ENCODE measurements at places on chromosomes 11 and 22.

GRCh38 chr11:41102471-41102870 is 357.0 kb downstream of the LRRC4C start:
- DNase-seq = no peak

DNA sequence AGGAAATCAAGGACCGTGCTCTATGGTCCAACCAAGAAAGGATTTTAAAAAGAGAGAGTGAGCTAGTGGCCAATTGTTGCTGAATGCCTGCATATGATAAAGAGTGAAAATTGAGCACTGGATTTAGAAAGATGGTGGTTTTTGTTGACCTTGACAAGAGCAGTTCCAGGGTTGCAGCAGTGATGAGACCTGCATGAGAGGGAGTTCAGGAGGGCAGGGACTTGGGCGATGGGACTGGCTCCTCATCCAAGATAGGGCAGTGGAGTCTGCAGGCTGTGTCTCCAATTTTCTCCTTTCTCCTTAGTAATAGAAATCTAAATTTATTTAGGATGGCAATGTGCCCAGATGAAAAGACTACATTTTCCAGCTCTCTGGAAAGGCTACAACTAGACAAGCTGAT is 94.0 kb upstream of the B3GAT1 start:
- no peak for DNase-seq

DNA sequence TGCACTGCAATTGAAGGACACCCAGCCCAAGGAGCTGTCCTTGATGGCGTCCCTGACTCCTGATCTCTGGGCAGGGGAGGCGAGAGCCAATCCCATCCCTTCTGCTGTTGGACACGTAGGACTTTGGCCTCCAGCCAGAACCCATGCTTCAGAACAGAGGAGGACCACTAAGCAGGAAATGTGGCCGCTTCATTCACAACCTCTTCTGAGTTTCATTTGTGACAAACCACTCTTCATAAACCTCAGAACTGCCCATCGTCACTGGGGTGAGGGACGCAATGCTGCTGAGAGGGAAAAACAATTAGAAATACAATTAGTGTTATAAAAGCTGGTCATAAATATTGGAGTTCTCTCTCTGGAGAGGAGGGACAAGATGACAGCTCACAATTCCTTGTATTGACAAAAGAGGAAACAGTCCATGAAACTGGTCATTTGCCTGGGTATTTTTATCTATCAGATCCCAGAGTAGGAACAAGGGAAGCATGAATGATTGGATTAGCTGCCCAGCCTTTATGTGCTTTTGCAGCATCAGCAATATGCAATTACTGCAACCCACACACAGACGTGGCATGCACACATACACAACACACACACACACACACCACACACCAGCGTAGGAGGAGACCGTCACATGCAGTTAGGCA is 216.5 kb upstream of the CADM1 start:
- DNase-seq = no peak

DNA sequence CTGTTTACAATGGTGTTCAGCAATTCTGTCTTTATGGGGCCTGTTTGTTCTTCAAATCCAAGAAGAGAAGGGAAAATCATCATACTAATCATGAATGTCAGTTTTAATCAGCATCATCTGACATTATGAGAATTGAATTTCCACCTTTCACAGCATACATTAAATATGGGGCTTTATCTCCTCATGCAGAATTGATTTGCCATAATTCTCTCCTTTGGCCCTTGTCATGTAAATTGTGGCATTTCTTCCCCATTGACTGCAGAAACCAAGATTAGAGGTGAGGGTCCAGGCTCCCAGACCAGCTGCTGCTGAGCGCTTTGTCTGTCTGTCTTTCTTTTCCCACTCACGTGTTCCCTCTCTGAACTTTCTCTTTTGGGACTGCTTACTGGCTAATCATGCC is 232.1 kb upstream of the NAV2 start:
- no peak for DNase-seq

- peak; percentile 30 for DNase-seq
Observed at GRCh38 chr11:134762248-134763029, 350.4 kb upstream of the B3GAT1 start.

DNA sequence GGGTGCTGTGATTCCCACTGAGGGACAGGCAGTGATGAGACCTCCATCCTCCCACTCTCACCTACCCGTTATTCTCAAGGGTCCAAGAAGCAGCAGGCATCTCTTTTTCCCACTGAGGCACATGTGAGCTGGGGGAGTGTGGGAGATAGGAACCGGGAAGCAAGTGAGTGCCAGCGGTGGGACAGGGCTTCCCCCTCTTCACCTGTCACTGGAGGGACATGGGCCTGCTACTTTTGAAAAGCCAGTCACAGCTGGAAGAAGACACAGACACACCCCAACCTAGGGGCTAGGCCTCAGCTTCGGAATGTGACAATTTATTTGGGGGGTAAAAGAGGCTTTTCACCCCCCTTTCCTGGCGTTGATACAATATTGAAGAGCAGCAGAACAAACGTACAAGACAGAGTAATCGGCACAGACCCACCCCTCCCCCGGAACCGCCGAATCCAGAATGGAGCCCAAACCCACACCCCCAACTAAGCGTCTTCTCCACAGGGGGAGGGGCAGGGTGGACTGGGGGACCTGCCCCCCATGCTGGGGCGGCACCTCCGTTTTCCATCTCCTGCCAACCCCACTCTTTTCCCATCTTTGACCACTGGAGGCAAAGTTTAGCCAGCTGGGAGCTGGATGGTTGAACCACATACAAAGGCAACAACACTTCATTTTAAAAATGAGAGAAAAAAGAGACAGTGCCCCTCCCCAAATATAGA is 10.7 kb downstream of the CBX6 start:
- DNase-seq = no peak

DNA sequence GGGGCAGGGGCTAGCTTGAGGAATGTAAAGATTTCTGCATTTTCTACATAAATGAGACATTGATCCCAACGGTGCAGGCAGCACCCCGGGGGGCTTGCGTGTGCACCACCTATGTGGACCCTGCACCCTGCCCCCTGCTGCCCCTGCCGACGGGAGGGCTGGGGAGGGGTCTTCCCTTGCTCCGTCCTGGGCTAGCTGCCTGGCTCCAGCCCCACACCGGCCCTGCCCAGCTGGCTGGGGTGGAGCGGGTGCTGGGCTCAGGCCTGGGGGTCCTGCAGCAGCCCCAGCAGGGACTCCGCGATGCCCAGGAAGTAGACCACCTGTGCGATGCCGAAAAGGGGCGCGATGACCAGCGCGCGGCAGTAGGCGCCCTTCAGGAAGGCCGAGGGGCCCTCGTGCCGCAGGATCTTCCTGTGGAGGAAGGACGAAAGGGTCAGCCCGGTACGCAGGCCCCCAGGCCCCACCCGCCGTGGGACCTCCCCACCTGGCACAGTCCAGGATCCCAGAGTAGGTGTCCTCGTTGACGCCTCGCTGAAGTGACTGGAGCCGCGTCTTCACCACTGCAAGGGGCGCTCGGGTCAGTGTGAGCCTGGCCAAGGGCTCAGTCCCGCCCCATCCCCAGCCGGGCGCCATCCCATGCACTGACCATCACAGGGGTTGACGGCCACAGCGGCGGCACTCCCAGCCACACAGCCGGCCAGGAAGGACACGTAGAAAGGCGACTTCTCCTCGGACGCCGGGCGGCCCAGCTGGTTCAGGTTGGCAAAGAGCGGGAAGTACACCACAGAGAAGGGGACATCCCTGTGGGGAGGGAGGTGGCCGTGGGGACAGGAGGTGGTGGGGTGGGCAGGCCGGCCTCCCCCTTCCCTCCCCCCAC is 2.0 kb upstream of the CEND1 start:
- no peak for DNase-seq

- DNase-seq = no peak
Observed at GRCh38 chr11:78192911-78193351, 4.2 kb downstream of the USP35 start.

- no peak for DNase-seq
Observed at GRCh38 chr11:34323601-34324000, 34.2 kb downstream of the ABTB2 start.

DNA sequence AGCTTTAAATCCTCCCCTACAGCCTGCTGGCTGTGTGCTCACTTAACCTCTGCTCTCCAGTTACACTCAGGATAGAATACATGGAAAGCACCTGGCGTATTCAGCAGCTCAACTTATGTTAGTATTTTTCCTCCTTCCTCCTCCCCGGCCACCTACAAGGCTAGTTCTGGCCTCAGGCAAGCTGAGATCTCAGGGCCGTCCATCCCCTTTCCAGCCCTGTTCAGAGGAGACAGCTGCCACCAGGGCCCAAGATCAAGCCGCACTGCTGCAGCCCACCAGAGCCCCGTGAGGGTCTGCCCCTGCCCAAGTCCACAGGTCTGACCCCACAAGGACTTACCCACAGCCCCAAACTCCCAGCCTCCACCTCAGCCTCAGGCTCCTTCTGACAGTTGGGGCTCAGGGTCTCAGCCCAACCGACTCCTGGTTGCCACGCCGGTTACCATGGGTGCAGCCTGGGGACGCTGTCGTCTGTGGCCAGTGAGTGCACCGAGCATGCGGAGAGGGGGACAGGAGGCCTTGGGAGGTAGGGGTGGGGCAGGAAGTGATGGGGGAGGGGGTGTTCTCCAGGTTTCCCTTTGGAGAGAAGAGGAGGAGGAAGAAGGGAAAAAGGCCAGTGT is at the start of gene C11orf16:
Gene C11orf16, minus strand, starts transcription at position 384 of the 617 bp plus-strand sequence. CDS start 639 bp downstream, outside the sequence.
- DNase-seq = no peak

DNA sequence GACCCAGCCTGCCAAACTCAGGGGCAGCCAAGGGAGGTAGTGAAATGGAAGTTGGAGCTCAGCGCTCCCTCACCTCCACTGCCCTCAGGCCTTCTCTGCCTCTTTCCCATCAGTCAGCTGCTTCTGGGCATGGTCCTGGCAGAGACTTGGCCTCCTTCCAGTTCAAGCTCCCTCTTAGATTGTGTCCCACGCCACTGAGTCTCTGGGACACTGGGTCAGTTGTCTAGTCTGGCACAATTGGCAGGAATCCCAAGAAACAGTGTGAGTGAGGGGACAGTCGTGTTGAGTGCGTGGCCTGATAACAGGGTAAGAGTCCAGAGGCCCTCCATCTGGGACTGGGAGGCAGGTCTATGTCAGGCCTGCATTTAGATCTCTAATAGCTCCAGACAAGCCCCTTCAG is 7.1 kb upstream of the SLC35E4 start:
- DNase-seq = no peak

DNA sequence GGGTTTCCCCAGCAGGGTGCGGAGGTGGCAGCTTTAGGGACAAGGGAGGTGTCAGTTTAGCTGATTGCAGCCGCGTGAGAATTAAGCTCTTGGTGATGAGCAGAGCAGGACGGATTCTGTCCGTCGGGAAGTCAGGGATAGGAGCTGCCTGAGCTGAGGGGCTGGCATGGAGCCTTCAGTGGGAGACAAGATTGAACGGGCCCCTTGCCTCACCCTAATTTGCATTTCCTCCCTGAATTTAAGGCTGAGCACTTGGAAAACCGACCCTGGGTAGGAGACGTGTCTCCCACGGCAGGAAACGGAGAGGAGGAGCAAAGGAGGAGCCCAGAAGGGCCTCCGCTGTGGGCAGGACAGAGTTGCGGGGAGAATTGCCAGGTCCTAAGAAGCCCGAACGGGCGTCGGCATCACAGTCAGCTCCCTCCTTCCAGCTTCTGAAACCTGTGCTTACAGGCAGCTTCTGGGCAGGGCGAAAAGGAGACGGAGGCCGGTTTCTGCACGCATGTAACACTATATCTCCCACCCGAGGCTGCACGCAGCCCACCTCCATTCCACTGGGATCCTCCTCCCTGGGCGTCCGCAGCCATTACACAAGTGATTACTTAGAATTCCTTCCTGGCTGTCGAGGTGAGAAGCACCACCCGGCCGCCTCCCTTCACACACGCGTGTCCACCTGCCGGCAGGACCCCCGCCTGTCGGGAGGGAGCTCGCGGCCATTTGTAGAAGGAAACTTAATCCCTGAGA is 345.8 kb downstream of the BRD1 start:
- DNase-seq = no peak

- no peak for DNase-seq
Observed at GRCh38 chr11:82398300-82398815, 335.3 kb downstream of the FAM181B start.

DNA sequence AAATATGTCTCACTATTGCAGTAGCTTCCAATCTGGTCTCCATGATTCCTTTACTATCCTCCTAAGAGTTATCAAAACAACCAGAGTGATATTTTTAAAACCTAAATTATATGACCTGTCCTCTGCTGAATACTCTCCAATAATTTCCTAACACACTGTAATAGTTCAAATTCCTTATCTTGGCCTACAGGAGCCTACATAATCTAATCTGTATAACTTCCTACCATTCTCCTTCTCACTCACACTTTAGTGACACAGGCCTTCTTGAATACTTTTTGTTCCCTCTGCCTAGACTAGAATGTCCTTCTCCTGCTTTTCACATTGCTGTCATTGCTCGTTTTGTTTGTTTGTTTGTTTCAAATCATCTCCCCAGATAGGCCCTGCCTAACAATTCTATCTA is 9.4 kb downstream of the FHIP1B start:
- no peak for DNase-seq

- no peak for DNase-seq
Observed at GRCh38 chr11:133843454-133843987, 1.8 kb downstream of the SPATA19 start.

DNA sequence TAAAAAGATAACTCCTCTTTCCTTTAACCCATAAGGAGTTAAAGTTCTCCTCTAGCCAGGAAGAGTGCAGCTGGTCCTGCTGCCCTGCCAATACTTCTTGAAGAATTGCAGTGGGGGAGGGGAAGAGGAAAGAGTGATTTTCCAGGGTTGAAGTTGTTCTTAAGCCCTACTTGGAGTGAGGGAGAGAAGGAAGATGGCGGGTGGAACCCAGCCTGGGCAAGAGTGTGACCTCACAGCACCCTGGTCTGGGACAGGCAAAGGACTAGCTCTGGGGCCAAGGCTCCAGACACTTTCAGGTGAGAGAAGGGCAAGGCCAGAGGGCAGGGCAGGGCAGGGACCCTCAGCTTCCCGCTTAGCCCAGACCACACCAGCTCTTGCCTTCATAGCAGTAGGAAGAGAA is 6.6 kb downstream of the TNKS1BP1 start:
- DNase-seq = no peak

DNA sequence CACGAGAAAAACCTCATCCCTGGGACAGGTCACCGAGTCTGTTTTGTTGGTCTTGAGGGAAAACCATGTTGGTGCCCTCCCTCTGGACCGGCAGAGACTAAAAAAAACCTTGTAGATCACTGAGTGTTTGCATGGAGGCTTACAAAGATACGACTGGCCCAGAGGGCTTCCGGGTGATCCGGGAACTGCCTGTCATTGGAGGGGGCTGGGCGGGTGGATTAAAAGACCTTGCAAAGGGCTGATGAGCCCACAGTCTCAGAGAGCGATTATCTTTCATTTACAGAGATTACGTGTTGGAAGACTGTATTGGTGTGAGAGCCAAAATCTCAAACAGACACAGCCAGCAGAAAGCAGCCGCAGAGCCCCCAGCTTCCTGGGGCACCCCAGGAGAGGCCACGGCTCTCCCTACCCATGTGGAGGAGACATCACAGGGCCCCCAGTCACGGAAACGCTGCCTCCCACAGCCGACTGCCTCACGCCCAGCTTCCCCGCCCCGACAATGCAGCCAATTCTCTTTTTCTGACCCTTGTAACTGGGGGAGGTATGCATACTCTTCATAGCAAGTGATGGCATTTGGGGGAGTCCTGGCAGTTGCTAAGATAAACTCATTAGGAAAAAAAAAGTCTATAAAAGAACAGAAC is 426.4 kb downstream of the CTTN start:
- no peak for DNase-seq

GRCh38 chr11:67321313-67321871 is 18.1 kb downstream of the SSH3 start:
- no peak for DNase-seq

- no peak for DNase-seq
Observed at GRCh38 chr11:97638641-97639224, 1248.9 kb downstream of the JRKL start.
